ENCODE measurements at places on chromosomes 5 and 9.

GRCh38 chr5:40385544-40385943, 294.2 kb upstream of the PTGER4 start:
- DNase-seq: no peak

GRCh38 chr5:52481201-52481600, 306.5 kb upstream of the ITGA1 start:
- DNase-seq: no peak

DNA sequence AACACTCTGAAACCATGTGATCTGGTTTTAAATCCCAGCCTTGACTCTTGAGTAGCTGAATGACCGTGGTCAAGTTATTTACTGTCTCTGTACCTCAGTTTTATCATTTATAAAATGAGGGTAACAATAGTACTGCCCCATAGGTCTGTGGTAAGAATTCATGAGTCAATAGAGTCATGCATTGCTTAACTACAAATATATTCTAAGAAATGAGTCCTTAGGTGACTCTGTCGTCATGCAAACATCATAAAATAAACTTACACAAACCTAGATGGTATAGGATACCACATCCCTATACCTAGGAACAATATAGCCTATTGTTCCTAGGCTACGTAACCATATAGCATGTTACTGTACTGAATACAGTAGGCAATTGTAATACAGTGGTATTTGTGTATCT, 20.3 kb upstream of the ABCA1 start:
- no peak for DNase-seq

DNA sequence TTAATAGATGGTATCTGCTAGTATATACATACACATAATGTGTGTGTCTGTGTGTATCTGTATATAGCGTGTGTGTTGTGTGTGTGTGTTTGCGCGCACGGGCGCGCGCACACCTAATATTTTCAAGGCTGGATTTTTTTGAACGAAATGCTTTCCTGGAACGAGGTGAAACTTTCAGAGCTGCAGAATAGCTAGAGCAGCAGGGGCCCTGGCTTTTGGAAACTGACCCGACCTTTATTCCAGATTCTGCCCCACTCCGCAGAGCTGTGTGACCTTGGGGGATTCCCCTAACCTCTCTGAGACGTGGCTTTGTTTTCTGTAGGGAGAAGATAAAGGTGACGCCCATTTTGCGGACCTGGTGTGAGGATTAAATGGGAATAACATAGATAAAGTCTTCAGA, 757 bp downstream of the FXN start:
- no peak for DNase-seq

GRCh38 chr5:168273056-168273980, 18.1 kb upstream of the WWC1 start:
- DNase-seq: no peak

DNA sequence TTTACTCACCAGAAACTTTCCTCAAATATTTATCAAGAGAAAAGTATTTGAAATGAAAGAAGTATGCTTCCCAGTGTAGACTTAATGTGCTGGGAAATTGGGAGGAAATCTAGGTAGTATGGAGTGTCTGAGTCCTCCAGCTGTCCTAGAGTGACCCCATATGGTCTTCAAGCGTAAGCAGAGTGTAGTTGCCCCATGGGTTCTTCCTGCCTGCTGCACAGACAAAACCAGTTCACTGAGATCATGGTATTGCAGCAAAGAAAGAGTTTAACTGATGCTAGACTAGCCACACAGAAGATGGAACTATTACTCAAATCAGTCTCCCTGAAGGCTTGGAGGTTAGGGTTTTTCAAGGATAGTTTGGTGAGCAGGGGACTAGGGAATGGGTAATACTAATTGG, 114.9 kb upstream of the PRLR start:
- DNase-seq: no peak

GRCh38 chr9:11340654-11341053, 727.9 kb upstream of the PTPRD start:
- DNase-seq: no peak

DNA sequence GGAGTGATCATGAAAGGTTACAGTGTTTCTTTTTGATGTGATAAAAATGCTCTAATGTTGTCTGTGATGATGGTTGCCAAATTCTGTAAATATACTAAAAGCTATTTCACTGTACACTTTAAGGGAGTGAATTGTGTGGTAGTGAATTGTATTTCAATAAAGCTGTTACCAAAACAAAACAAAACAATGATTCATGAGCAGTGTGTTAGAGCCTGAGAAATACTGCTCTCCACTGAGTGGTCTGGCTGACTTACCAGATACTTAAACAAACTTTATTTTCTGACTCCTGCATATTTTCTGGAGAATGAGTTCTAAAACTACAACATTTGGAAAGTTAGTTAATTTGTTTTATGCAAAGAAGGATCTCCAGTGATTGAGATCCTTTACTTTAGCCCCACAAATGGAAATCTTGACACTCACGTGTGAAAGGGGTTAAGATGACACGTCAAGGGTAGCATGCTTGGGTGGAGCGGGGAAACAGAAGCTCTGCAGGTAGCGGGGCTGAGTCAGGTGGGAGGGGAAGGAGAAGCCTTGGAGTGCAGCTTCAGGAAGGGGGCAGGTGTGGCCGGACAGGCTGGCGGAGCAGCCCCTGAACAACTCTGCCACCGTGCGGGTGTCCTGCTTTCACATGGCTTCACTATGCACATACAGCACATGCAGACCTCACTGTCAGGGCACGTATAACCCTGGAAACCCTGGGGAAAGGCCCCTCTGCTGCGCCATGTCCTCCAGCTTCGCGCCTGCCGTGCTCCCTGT, 256.7 kb downstream of the IRX1 start:
- no peak for DNase-seq

DNA sequence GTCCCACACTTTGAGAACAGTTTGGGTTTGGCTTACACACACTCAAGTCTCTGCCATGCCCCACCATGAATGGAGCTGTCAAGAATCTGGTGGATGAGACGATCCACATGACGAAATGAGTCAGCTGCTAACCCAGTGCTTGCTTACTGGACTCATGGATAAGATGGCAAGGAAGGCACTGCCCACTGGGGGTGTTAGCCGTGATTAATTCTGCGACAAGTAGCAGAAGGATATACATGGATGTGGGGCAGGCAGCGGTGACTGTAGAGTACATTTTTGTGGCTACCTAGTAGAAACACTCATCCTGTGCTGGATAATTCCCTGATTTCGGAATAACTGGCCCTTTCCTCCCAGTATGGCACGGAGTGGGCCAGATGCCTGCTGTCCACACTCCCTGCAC, 77.5 kb downstream of the SPATA31C2 start:
- DNase-seq: no peak

GRCh38 chr5:154546719-154547118, 68.7 kb upstream of the HAND1 start:
- no peak for DNase-seq

GRCh38 chr9:88922091-88922490, 69.2 kb upstream of the S1PR3 start:
- peak; percentile 11 for DNase-seq

DNA sequence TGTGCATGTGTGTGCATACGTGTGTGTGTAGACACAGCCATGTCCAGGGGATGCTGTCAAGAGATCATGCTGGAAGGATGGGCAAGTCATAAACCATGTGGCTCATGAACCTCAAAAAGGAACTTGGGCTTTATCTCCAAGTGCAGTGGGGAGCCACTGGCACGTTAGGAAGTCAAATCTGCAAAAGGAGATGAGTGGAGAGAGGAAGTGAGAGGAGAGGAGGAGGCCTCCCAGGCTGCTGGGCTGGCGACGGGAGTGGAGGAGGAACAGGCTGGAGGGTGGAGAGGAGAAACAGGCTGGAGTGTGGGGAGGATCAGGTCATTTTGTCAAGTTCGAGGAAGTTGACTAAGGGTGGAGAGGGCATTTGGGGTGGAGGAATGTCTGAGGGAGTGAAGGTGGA, 29.2 kb upstream of the TIFAB start:
- DNase-seq: no peak

GRCh38 chr5:96410013-96410412, 23.0 kb downstream of the PCSK1 start:
- DNase-seq: no peak

- no peak for DNase-seq
These were observed 68.7 kb downstream of the DENND1A start for GRCh38 chr9:123861086-123861755.

Measured in activated naive CD8-positive, alpha-beta T cell treated with anti-CD3 and anti-CD28 coated beads, Interleukin-2, amount 50 U/mL, for 16 hours (primary cell).